ENCODE measurements at places on chromosomes 5 and 9.

- no peak for DNase-seq
Measured at GRCh38 chr9:95910770-95911340, 35.4 kb downstream of the ERCC6L2 start.

GRCh38 chr5:120446901-120447300, 17.2 kb upstream of the PRR16 start:
- no peak for DNase-seq

DNA sequence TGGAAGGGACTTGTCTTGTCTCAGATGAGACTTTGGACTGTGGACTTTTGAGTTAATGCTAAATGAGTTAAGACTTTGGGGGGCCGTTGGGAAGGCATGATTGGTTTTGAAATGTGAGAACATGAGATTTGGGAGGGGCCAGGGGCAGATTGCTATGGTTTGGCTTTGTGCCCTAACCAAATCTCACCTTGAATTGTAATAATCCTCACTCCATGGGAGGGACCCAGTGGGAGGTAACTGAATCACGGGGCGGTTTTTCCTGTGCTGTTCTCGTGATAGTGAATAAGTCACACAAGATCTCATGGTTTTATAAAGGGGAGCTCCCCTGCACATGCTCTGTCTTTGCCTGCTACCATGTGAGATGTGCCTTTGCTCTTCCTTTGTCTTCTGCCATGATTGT, 72.1 kb downstream of the RAI14 start:
- DNase-seq = no peak

DNA sequence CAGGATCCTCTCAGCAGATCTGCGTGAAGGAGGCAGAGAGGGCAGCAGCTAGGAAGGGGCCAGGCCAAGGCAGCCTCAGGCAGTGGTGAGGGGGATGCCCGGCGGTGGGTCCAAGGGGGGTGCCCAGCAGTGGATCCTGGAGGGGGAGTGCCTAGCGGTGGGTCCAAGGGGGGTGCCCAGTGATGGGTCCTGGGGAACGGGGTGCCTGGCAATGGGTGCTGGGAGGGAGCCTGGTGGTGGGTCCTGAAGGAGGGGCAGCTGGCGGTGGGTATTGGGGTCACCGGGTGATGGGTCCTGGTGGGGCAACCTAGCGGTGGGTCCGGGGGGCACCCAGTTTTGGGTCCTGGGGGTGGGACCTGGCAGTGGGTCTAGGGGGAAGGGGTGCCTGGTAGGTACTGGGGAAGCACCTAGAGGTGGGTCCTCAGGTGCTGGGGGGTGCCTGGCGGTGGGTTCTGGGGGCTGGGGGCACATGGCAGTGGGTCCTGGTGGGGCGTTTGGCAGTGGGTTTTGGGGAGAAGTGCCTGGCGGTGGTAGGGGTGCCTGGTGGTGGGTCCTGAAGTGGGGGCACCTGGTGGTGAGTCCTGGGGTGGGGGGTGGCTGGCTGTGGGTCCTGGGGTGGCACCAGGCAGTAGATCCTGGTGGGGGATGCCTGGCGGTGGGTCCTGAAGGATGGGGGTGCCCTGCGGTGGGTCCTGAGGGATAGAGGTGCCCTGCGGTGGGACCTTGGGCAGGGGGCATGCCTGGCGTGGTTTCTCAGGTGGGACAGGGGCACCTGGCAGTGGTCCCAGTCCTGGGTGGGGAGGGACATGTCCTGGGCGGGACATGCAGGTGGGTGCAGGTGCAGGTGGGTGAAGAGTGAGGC, 1.9 kb downstream of the LRRC14B start:
- DNase-seq = no peak

DNA sequence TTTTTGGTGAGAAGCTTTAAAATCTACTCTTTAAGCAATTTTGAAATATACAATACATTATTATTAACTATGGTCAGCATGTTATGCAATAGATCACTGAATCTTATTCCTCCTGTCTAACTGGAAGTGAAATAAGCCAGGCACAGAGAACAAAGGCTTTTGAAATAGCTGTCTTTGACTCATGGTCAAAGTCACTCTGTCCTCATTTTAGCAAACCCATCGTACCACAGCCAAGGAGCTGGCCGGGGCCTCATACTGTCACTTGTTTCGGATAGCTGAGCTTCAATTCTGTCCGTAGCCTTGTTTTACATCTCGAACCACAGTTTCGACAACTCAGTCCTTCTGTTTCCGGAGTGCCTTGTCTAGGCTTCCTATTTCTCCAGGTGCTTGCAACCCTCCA, 19.2 kb downstream of the ADCY2 start:
- DNase-seq = no peak

All from CMK (cell line).